ENCODE measurements at places on chromosomes 6 and 20.

DNA sequence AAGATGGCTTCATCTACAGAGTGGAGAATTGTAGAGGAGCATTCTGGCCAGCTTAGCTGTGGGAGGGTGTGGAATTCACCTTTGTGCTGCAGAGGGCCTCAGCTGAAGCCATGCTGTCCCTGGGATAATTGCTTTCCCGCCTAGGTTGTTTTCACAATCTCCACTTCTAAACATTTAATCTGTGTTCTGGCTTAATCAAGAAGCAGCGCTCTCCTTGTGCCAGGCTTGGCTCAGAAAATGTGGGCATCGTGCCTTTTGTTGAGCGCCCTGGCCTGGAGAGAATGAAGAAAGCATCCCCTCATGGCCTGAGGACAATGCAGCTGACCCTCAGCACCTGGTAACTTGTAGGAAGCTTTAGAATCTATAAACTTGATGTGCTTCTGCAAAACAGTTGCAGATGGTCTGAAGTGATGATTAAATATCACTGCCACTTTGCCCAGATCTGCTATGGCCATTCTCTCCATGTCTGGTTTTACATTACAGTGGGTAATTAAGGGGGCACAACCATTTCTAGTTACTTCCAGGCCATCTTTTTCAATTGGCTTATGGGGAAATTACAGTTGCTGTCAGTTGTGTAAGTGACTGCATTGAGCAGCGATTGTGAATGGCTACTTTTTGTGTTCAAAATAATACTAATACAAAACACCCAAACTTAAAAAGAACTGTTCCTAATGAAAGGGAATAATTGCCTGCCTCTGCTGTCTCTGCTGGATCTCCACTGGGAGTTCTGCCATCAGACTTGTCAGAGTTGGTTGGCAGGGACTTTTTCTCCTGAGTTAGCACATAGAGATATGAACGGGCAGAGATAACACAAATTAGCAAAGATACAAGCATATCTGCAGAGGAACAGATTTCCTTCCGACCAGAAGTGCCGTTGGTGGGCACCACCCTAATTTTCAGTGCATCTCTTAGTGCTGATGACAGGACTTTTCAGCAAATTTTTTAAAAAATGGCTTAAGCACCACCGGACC is 18.4 kb downstream of the CTNNBL1 start:
- peak; percentile 75 for DNase-seq

- peak; percentile 72 for DNase-seq
Observed at GRCh38 chr6:33990061-33990541, 155.8 kb downstream of the GRM4 start.

GRCh38 chr6:75856902-75857301 is 107.9 kb downstream of the MYO6 start:
- no peak for DNase-seq

DNA sequence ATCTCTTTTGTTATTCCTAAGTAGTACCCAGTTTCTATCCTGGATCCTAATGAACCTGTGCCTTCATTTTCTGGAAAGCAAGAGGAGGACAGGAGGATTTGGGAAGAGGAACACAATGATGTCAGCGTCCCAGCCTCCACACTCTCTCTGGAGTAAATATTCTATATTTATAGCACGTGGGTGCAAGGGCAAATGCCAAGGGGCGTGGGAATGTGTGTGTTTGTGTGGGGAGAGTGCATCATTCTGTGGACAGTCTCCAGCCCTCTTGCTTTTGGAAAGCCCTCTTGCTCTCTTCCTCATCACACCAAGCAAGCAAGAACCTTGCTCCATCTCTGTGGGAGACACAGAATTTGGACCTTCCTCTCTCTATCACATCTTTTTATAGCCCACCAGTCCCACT is 103.2 kb upstream of the EMILIN3 start:
- DNase-seq = no peak

- DNase-seq = no peak
Observed at GRCh38 chr6:5442916-5443315, 181.6 kb downstream of the FARS2 start.

DNA sequence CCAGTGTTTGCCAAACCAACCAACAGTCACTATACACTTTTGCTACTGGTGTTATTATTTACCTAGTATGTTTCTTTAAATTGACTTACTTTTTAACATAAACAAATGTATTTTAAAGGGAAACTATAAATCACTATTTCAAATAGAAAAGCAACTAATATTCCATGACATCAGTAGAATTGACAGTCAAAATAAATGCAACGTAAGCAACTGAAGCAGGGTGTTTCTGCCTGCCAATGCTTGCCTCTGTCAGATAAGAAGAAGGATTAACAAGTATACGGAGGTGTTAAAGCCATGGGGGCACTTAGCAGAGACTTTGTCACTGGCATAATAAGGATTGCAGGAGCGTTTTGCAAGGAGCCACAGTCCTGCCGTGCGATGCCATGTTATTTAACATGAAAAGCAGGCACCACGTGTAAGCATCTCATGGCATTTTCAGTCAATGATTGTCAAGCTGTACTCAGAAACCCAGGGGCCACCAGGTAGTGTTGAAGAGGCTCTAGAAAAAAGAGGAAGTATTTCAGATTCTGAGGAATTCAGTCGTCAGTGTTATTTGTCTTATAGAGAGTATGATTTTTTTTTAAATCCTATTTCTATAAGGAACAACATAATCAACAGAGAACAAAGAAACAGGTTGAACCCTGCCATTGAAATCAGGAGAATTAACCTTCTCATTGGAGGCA is 131.7 kb downstream of the BFSP1 start:
- no peak for DNase-seq

- DNase-seq = no peak
Observed at GRCh38 chr20:47765271-47765670, 20.0 kb downstream of the SULF2 start.

GRCh38 chr6:63805345-63805744 is 169.7 kb downstream of the PHF3 start:
- no peak for DNase-seq

- no peak for DNase-seq
Observed at GRCh38 chr6:90468080-90468479, 118.8 kb downstream of the MAP3K7 start.

DNA sequence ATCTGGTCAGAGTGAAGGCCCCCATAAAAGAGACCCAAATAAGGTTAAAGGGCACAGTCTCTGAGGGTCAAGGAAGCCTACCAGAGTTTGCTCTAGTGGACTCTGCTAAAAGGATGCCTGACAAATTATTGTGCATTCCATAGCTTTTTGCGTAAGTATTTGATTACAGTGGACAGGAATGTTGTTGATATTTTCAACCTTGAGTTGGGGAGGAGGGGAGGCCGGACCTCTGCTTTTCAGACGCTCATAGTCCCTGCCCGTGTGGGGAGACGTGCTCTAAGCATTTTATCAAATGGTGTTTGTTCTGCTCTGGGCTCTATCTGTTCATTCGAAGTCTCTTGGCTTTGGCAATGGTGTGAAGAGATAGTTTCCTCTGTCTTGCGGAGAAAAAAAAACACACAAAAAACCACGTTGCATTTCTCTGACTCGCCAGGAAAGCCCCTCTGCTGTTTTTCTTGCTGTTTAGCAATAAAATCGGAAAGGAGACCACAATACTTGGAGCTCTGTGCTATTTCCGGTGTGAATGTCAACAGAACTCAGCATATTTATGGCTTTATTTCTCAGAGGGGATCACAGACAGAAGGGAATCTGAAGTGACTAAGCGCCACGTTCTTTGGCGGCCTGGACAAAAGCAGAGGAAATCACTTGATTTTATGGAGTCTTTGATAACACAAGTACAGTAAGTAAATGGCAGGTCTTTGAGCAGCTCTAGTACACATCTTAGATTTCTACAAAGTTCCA is 159.8 kb downstream of the ZFP64 start:
- no peak for DNase-seq

GRCh38 chr6:29827579-29828470 is at the start of gene HLA-G:
Gene HLA-G (plus strand): TSS chr6:29827825. CDS start chr6:29827845, 20 bp downstream.
- DNase-seq = no peak

DNA sequence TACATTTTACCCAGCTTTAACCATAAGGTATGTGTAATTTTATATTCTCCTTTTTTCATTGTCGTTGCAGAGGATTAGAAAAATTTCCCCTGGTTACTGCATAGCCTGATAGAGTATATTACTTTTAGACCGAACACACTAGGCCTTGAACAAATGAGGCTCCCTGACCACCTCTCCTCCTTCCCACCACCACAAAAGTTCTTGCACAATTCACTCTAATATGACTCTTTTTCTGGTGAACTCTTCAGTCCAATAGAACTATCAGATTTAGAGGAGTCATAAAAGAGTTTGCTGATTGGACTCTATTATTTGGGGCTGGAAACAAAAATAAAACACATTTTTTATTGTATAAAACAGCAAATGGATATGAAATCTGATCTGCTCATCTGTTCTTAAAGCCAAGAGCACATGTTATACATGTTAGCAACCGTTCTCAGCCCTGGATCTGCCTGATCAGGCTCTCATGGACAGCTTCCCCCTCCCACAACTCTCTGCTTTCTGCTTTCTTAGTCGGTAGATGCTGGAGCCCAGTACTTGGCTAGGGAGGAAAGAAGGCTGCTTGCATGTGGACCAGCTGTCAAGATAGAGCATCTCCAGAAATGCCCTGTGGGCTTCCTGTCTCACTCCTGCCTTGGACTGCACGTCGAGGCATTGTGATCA is 83.5 kb downstream of the CD164 start:
- DNase-seq = no peak
